ENCODE measurements at places on chromosomes 4 and X. TPM values are rescaled to one million over a fixed set of nuclear protein-coding genes. Genes with fewer than 3 reads are reported as not detected.
A peak's percentile ranks its signal among the peaks of the same experiment; 100 is the strongest.

GRCh38 chr4:8739820-8740665 lies 131.6 kb downstream of the HMX1 start:
- no peak for DNase-seq

The GSX2 gene
- total RNA-seq = not detected

DNA sequence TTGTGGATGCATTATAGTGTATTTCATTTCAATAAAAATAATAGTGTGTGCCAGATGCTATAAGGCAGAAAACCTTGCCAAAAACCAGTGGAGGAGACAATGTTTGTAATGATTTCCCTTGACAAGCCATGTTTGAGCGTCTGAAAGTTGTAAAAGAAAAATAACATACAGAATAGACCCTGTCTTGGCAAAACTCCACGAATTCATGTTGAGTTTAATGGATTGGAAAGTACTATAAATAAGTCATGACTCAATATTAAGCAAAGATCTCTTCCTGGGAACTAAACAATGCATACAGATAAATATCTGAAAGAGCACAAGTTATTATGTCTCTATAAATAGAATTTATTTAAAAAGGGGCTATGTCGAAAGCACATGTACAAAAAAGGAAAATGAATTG lies 543.5 kb downstream of the GABRG1 start:
- no peak for DNase-seq

The IBSP gene
- not detected for total RNA-seq

- DNase-seq = no peak
Observed at GRCh38 chr4:180669680-180670079, 1573.5 kb upstream of the TENM3 start.

The HMX1 gene
- total RNA-seq = not detected

DNA sequence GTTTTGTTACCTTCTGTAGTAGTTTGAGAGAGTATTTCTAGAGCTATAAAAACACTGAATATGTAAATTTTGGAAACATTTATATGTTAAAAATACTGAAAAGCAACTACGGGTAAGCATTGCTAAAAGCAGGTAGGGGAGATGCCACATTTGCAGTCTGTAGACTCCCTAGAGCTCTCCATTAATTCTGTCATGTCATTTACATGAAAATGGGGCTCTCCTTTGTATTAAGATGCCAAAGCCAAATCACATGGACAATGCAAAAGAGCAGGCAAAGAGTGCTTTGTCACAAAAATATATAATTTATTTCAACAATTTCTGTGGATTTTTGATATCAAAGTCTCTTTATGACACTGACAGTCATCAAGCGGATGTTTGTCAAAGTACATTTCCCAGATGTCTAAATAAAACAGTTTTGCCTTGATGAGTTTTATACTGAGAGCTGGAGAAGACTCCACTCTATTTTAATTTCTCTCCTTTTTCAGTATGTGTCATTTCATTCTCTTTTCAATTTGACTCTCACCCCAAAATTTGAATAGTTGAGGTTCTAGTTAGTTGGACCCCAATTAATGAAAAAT lies 51.8 kb downstream of the LDB2 start:
- DNase-seq = no peak

DNA sequence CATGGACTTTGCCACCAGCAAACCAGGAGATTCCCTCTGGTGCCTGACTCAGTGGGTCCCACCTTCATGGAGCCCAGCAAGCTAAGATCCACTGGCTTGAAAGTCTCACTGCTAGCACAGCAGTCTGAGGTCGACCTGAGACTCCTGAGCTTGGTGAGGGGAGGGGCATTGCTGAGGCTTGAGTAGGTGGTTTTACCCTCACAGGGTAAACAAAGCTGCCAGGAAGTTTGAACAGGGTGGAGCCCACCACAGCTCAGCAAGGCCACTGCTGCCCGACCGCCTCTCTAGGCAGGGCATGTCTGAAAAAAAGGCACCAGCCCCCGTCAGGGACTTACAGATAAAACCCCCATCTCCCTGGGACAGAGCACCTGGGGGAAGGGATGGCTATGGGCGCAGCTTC lies 28.1 kb downstream of the FAM9A start:
- no peak for DNase-seq

The TSPAN6 gene
- total RNA-seq = 29.3 TPM

DNA sequence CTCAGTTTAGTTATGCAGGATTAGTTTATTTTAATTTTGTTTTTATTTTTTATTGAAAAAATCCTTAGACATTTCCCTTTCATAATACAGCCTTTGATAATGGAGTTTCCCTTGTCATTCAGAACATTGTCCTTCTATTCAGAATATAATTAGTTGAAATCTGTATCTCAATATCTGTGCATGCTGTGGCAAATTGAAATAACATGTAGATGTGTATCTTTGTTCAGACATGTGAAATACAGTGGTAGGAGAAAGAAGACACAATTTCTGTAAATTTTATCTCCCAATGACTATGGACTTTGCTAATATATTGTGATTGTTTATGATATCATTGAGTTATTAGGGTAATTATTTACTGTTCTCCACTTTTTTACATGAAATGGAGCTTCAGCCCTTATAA lies 353.9 kb downstream of the GRID2 start:
- no peak for DNase-seq

DNA sequence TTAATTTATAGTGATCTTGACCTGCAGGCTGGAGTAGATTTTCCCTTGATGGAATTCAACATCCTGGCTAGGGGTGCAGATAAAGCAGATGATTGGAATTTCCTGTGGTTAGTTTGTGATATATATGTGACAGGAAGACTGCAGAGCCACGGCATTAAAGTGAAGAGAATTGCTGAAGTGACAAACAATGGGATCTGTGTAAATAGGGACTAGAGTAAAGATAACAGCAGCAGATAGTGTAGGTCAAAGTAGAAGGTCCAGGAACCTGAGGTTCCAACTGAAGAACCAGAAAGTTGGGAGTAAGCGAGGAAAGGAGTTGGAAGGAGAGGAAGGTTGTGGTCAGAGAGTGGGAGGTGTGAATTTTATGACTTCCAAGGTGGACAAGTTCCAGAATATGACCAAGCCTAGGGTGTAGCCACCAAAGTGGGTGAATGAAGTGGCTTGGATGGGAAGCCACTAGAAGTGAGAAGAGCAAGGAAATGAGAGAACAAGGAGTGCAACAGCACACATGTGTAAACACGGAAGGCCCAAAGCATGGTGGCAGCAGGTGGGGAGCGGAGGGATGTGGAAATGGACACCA lies 325.0 kb downstream of the RAB28 start:
- peak; percentile 51 for DNase-seq

DNA sequence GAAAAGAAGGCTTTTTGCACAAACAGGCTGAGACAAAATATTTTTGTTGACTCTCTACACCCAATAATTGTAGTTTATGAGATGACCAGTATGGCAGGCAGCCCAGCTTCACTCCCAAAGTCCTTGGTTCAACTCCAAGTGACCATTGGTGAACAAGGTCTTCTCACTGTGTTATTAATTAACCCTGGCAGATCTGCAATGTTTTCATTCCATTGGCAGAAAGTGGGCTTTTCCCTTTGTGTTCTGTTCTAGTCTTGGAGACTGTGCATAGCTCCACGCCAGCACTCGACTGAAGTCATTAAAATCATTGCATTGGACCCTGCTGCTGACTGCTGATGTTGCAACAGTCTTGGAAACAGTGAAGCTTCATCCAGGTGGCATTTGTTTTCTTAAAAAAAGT lies 277.3 kb upstream of the HAND2 start:
- DNase-seq = peak; percentile 29

- no peak for DNase-seq
Observed at GRCh38 chrX:150941580-150941979, 41.6 kb upstream of the HMGB3 start.

The ADAMTS3 gene
- total RNA-seq = 0.43 TPM

The KIAA0232 gene
- total RNA-seq = 20.6 TPM

The ANXA3 gene
- total RNA-seq = 1.1 TPM

DNA sequence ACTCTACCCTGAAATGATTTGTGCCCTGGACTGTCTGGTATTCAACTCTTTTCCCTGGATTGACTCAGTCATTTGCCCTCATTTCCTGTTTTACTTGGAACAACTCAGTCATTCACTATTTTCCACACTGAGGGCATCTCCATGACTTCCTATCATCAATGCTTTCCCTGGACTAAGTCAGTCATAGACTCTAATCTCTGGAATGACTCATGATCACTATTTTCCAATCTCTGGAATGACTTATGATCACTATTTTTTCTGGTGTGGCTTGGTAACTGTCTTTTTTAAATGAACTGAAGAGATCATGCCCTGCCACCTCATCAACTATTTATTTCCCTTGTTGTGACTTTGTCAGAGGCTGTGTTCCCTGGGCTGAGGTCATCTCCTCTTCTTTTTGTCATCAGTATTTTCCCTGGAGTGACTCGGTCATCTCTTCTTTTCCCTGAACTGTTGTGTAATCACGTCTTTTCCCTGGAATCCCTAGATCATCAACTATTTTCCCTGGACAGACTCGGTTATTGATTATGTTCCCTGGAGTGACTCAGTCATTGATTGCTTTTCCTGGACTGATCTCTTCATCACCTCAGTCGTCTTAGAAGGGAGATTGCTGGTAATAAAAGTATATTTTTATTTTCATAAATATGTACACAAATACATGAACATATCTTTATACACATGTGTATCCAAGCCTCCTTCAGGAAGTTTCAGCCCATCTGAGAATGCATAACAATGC lies 327.1 kb upstream of the VCX start:
- peak; percentile 31 for DNase-seq

- no peak for DNase-seq
Observed at GRCh38 chrX:53950130-53950733, 94.0 kb downstream of the PHF8 start.

The DOK7 gene
- total RNA-seq = not detected

DNA sequence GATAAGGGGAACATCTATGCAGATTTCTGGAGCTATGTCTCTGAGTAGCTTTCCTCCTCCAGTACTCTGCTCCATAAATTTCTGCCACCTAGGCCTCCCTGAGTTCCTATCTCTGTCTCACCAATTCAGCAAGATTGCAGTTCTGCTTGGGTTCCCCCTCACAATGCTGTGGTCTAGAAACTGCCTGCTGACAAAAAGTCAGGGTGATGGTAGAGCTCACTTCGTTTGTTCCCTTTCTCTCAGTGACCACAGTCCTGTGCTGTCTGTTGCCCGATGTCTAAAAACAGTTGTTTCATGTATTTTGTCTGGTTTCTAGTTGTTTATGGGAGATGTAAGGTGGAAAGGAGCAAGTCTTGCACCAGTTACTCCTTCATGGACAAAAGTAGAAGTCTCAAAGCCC lies 41.1 kb downstream of the AMMECR1 start:
- no peak for DNase-seq
